ENCODE measurements at places on chromosomes 2 and 18. TPM values are rescaled to one million over a fixed set of nuclear protein-coding genes. Genes with fewer than 3 reads are reported as not detected.

The ALPI gene
- not detected for total RNA-seq

The REG1B gene
- not detected for total RNA-seq

The ANKRD30BL gene
- 0.73 TPM for total RNA-seq

The KCNIP3 gene
- total RNA-seq: not detected

The POTEF gene
- not detected for total RNA-seq

The ESPNL gene
- not detected for total RNA-seq

The PAIP2B gene
- 5.2 TPM for total RNA-seq

The GKN2 gene
- 16.5 TPM for total RNA-seq
